ENCODE measurements at places on chromosomes 7 and 10.

- no peak for DNase-seq
These were observed 261.9 kb downstream of the ELMO1 start for GRCh38 chr7:37186753-37187152.

GRCh38 chr7:105721571-105722104, 140.3 kb upstream of the EFCAB10 start:
- DNase-seq, result no peak

DNA sequence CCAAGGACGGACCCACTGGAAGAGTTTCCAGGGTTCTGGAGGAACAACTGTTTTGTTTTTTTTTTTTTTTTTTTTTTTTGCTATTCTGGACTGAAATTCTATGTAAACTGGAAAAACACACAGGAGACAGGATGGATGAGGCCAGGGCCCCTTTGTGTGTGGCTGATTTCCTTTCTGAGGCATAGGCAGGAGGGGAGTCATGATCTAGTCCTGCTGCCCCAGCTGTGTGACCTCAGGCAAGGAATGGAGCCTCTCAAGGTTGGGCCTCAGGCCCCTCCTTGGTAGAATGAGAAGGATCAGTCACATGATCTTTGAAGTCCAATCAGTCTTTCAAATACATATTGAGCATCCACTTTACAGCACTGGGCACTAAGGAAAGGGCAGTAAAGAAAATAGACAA, 87.6 kb downstream of the SH3PXD2A start:
- DNase-seq, result no peak

DNA sequence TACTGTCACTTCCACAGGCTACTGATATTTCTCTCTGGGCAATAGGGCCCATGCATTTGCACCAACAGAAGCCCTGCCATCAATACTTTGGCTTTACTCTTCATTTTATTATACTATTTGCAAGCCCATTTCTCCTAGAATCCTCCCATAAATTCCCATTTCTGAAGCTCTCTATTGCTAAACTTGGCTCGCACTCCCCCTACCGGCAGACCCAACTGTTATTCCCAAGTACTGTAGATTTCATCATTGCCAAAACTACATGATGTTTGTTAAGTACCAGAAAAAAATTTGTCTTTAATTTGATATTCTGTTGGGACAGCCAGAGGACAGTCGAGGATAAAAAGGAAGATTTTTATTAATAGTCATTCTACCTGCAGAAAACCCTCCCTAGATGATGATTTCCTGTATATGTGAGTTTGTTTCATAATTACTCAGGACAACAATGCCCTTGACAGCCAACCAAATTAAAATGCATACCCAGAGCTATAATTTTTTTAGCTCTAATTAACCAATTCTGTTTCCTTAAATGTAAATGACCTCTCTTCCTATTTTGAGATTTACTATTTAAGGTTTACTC, 298.6 kb downstream of the REEP3 start:
- peak; percentile 4 for DNase-seq

- DNase-seq, result no peak
These were observed 26.4 kb downstream of the MBL2 start for GRCh38 chr10:52746169-52746568.

- no peak for DNase-seq
These were observed 35.2 kb upstream of the RET start for GRCh38 chr10:43041422-43042342.

DNA sequence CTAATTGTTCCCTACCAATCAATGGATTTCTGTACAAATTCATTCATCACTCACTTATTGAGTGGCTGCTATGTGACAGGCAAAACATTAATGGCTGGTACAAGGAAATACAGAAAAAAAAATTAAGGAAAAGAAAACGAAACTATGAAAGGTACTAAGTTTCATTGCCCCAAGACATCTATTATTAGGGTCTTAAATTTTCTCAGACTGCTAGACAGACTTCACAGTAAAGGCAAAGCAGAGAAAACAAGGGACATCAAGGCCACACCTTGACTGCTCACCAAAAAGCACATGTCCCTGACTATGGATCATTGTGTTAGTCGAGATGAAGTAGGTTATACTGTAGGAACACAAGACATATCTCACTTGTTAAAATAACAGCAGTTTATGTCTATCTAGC, 36.5 kb downstream of the DGKI start:
- no peak for DNase-seq

DNA sequence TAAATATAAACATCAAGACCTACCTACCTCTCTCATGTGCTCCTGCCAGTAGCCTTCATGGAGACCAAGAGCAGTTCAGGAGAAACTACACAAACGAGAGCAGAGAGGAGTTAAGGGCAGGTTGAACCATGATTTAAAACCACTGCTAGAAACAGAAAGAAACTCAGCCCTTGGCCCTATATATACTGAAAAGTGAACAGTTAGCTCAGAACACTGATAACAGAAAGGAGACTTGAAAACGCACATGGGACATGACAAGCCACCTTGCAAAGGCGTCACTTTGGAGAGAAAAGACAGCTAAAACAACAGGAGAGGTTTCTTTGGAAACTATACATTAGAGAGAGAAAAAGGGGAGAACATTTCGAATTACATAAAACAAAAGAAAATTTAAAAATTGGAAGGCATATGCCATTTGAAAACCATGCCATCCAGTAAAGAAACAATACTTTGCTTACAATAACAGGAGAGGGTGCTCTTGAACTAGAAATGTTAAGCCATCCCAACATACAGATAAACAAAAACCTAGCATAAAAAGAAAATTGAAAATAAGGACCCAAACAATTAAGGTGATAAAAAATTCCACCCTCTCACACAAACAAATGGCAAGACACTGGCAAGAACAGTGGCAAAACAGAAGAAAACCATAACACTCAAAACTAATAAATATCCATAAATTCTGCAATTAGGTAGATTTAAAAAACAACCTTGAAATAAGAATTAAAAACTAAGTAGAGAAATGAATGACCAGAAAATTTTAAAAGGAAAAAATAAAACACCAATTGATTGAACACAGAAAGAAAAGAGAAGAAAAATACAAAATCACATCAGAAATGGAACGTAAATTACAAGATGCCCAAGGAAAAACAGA, 232.7 kb downstream of the IMMP2L start:
- no peak for DNase-seq

GRCh38 chr10:49595713-49596492, 14.2 kb upstream of the SLC18A3 start:
- no peak for DNase-seq

- no peak for DNase-seq
These were observed 464.4 kb upstream of the POM121L12 start for GRCh38 chr7:52571026-52571425.

- DNase-seq, result no peak
These were observed 62.4 kb upstream of the MKRN1 start for GRCh38 chr7:140541513-140542227.

- DNase-seq, result peak; percentile 48
These were observed 19.0 kb upstream of the CLDN4 start for GRCh38 chr7:73811760-73812168.

DNA sequence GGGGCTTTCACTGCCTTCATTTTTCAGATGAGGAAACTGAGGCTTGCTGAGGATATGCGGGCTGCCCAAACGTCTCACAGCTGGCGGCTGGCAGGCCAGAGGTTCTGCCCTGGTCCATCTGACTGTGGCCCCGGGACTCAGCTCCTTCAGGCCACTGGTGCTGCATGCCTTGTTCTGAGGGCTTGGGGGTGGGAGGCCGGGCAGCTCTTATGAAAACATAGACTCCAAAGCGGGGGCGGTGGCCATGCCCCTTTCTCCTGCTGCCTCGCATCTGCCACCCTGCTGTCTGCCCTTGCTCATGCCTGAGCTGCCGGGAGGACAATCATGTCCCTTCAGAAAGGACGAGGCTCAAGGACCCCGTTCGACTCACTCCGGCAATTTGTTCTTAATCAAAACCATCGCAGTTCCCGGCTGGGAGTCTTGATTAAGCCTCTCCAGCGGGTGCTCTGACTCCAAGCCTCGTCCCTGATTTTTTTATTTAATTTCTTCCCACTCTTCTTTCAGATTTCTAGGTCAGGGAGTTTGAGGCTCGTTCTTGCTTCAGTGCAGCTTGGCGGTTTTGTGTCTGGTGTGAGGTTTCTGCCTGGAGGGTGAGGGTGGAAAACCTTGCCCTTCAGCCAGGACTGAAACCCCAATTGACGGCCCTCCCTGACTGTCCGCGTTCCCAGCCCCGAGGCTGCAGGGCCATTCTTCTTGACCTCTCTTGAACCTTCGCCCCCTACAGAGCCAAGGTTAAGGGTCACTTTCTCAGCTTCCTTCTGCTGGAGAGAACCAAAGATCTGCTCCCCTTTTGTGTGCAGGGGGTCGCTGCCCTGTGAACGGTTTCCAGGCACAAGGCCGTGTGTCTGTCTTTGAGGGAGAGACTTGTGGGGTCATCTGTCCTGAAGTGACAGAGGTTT, 120.8 kb downstream of the DNAJB6 start:
- DNase-seq, result no peak

- DNase-seq, result no peak
These were observed 104.6 kb downstream of the ABLIM1 start for GRCh38 chr10:114553436-114553835.

- no peak for DNase-seq
These were observed 3.8 kb upstream of the MKI67 start for GRCh38 chr10:128130051-128130450.

DNA sequence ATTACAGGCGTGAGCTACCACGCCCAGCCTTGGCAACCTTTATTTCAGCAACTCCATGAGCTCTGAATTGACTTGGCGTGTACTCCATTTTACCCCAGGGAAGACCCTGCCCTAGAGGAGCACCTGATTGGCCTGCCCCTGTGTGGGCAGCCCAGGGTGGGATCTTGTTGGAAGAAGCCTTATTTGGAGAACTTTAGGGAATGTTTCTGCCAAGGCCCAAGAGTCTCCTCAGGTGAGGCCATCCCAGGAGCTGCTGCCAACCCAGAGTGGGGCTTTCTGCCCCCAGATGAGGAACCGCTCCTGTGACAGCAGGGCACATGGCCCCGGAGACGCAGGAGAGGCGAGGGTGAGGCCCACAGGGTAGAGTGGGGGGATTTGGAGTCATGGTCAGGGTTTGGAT, 42.0 kb downstream of the VWA2 start:
- DNase-seq, result no peak

- peak; percentile 43 for DNase-seq
These were observed 27.6 kb upstream of the PIK3AP1 start for GRCh38 chr10:96747734-96748550.

DNA sequence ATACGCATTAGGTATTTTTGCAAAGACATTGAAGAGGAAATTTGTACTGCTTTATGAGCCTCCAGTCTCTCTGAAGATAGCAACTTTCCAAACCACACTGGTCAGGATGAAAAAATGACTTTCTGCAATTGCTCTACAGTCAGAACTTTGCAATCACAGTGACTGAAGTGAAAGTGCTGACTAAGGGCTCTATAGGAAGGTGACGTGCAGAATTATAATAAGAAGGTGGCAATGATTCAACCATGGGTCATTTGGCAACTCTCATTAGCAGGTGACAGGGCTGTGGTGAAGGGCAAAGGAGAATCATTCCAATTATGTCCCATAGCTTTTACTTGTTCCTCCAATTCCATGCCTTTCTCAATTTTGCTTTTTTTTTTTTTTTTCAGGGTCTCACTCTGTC, 311.0 kb downstream of the ANKRD30A start:
- DNase-seq, result no peak

GRCh38 chr7:149849174-149849573, 11.0 kb downstream of the ZNF862 start:
- no peak for DNase-seq

- no peak for DNase-seq
These were observed 46.0 kb downstream of the ZNF777 start for GRCh38 chr7:149414745-149415390.

GRCh38 chr7:78967046-78967445, 486.4 kb downstream of the MAGI2 start:
- DNase-seq, result no peak

DNA sequence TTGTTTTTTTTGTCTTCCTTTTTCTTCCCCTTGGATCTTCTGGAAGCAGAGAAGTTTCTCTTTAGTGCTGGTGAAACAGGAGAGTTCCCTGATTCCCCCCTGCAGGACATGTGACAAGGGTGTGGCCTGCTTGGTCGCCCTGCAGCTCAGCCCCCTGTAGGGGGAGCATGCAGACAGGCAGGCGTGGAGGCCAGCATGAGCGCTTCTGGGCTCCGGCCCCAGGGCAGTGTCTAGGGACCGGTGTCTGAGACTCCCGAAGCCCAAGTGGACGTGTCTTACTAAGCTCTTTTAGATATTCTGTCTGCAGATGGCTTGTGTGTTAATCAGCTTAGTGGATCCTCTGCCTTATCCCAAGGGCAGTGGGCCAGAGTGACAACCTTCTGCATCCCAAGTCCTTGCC, 26.1 kb downstream of the PRSS58 start:
- DNase-seq, result no peak

- no peak for DNase-seq
These were observed 146.5 kb downstream of the ADK start for GRCh38 chr10:74297389-74298080.

GRCh38 chr7:43179393-43179792, 66.9 kb downstream of the HECW1 start:
- DNase-seq, result no peak

GRCh38 chr10:16995867-16996529, 133.6 kb downstream of the CUBN start:
- no peak for DNase-seq

- no peak for DNase-seq
These were observed 11.6 kb downstream of the OGDHL start for GRCh38 chr10:49750546-49750945.

GRCh38 chr10:123682477-123682876, 16.3 kb downstream of the GPR26 start:
- no peak for DNase-seq

- no peak for DNase-seq
These were observed 209.5 kb upstream of the INHBA start for GRCh38 chr7:41912426-41912825.

- no peak for DNase-seq
These were observed 1301.5 kb upstream of the SORCS1 start for GRCh38 chr10:108465871-108466641.

DNA sequence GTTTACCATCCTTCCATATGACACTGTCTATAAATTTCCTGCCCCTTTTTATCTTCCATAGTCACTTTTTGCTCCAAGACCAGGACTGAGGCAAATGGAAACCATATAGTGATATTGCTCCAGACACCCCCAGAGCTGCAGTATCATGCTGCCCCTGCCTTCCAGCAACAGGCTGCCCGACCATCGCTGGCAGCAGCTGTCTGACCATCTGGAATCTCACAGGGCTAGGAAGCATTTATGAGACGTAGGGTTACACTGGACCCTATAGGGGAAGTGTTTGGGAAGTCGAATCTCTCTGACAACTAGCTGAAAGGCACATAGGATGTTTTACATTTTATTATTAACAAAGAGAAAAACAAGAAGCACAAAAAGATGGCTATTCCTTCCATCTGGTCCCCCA, 19.4 kb downstream of the ENO4 start:
- DNase-seq, result no peak
